ENCODE measurements at places on chromosomes 2 and 18. TPM values are rescaled to one million over a fixed set of nuclear protein-coding genes. Genes with fewer than 3 reads are reported as not detected.

GRCh38 chr2:28326881-28327505 is 65.7 kb upstream of the FOSL2 start:
- DNase-seq: peak; percentile 77

DNA sequence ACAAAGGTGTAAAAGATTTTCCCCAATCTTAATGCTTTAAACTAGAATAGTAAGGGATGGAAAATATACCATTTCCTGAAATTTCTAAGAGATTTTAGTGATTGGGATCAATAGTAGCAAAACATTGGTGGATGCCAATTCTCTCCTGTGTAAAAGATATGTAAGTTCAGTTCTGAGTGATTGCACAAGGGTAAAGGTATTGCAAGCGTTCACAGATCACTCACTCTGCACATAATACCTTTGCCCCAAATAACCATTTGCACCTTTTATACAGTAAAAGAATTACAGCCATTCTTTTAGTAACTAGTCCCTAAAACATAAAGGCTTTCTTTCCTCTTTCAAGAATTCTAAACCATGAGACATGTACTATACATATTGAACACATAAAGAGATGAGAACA is 13.0 kb upstream of the ZCCHC2 start:
- no peak for DNase-seq

- DNase-seq: peak; percentile 37
Observed at GRCh38 chr2:106575955-106576354, 88.8 kb downstream of the CD8B2 start.

- DNase-seq: no peak
Observed at GRCh38 chr18:45437366-45437765, 177.9 kb upstream of the SLC14A2 start.

The NEB gene
- 0.46 TPM for total RNA-seq

DNA sequence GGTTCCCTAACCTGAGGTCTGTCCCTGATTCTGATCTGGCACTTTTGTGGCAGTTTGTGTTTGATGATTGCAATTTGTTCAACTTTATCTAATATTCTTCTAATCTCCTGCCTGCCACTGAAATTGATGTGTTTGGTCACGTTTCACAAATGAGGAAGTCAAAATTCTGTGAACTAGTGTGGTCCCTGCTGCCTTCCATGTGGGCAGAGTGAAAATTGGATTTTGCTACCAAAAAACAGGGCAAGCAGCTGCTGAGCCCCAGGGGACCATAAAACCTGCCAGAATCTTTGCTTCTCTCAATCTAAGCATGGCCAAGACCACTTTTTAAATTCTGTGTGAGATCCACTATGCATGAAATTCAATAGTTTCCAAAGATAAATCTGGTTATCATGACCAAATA is 195.5 kb upstream of the CYRIA start:
- no peak for DNase-seq

GRCh38 chr2:10629819-10630532 is 59.8 kb downstream of the NOL10 start:
- no peak for DNase-seq

The TANC1 gene
- total RNA-seq: 39.2 TPM

DNA sequence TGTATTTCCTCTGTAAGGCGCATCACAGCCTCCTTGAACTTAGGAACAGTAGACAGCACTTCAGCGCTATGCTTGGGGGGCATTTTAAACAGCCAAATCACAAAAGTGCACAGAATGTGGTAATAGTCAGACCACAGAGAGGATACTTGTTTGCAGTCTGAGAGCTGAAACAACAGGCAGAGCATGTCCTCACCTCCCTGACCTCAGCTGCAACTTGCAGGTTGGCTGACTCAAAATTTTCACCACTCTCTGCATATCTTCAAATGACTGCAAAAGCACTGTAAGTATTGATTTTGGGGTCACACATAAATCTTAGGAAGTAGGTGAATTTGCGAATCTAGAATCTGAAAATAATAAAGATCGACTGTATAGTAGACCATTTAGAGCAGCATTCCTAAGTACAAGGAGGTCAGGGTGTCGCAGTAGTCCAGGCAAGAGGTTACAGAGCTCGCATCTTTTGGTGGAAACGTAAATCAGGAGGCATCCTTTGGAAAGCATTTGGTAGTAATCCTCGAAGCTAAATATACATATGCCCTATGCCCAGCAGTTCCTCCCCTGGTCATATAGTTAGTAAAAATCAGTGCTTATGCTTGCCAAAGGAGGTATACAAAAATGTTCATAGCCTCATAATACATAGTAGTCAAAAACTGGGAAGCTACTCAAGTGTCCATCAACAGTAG is 108.2 kb upstream of the MYCN start:
- no peak for DNase-seq

The HRH4 gene
- total RNA-seq: not detected

DNA sequence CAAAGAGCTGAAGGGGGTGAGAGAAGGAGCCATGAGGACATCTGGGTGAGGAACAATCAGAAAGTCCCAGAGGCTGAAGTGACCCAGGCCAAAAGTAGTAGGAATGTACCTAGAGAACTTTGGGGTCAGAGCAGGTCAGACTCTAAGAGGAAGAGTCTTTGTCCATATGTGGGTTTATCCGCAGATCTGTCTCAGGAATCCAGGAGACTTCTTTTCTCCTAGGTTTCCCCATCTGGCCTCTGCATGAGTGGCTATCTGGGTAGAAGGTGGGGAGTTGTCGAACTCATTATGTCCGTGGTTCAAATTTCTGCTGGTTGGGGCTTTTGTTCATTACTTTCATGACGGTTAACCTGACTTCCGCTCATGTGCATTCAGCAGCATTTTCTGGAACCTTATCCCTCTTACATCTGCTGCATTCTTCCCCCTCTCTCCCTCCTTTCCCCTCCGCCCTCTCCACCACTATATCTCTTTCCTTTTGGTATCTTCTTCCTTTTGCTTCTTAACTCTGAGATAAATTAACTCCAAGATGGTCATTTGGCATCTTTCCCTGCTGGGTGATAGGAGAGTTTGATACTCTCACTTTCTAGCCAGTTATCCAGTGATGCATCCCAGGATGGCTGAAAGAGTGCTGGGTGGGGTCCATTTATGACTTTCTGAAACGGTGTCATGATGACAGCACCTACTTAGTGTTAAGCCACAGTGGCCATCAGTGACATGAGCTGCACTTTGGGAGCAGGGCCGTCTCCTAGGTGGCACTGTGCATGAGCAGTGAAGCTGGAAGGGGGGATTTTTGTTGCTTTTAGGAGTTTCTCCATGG is 2.1 kb downstream of the LIPG start:
- DNase-seq: no peak

The SERPINB12 gene
- total RNA-seq: not detected

DNA sequence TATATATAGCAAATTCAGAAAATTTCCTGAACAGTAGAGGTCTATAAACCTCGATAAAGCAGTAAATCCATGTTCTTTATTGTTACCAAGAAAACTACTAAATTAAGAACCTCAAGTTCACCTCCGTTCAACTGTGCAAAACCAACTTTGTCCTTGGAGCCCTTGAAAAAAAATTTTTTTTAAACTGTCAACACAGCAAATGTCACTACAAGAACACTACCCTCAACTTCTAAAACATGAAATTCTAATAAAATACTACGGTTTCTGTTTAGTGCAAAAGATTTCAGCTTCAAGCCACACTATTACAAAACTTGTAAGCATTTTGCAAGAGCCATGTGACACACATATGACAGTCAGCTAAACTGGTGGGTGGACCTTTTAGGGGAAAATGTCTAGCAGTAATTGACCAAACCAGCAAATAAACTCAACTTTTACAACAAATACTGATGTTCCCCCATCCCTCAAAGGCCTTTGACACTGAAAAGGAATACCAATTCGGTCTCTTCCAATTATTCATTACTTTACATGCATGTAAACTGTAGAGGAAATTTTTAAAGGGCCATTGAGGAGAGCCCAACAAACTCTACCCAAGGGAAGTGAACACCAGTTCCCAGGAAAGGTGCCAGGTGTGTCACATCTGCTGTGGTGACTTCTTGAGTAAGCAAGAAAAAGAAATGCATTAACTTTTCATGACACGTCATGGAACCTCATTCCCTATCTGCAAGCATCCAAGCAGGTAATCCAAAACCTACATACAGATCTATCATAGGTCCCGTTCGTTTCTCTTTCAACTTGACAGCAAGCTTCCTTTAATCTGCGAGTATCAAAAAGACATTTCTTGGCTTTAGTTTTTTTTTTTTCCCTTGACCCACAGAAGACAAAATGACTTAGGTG is 1.4 kb downstream of the RAB1A start:
- DNase-seq: no peak

DNA sequence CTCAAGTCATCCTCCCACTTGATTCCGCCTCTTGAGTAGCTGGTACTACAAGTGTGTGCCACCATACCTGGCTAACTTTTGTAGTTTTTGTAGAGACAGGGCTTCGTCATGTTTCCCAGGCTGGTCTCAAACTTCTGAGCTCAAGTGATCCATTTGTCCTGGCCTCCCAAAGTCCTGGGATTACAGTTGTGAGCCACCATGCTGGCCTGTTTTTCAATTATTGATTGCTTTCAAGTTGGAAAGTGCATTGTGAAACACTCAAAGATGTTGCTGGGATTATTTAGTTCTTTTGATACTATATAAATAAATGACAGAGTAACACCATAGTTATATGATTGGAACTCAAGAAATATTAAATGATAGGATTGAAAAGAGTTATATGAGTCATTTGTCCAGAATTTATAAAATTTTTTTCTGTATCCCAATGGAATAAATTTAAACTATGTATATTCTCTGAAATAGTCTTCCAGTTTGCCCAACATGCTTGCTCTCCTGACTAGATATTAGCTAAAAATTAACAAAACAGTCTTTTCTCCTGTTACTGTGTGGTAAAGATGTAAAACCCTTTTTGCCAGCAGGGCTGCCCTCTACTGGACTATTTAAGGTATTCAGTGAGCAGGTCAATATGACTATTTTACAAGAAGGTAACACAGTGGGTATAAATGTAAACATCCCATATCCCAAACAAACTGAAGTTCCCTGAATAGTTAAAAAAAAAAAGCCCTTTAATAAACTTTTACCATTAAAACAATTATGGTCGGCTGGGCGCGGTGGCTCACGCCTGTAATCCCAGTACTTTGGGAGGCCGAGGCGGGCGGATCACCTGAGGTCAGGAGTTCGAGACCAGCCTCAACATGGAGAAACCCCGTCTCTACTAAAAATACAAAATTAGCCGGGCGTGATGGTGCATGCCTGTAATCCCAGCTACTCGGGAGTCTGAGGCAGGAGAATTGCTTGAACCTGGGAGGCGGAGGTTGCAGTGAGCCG is 42.7 kb downstream of the ACSL3 start:
- no peak for DNase-seq

GRCh38 chr2:24683408-24683807 is 109.8 kb downstream of the PTRHD1 start:
- no peak for DNase-seq

DNA sequence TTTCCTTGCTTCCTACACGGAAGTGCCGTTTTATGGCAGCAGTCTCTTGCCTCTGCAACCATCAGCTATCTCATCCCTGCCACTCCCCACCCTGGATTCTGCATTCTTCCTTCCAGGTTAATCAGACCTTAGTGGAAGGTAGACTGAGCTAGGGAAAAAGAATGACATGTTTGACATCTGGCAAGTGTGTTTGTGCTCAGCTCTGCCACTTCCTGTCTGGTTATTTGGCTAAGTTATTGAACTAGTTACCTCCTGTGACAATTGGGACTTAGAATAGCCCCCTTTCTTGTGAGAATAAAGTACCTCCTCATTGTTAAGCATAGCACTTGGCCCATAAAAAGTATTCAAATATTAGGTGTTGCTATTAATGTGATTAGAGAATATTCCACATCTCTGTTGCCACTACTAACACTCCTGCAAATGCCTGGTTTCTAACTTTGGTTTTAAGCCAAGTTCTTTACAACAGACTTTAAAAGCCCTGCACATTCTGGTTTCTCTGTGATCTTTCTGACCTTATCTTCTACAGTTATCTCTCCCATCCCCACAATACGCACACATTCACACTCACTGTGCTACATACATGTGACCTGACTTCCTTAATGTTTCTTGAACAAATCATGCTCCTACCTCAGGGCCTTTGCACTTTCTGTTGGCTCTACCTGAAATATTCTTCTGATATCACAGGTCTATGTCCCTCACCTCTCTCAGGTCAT is 10.8 kb upstream of the MAPRE2 start:
- DNase-seq: no peak

DNA sequence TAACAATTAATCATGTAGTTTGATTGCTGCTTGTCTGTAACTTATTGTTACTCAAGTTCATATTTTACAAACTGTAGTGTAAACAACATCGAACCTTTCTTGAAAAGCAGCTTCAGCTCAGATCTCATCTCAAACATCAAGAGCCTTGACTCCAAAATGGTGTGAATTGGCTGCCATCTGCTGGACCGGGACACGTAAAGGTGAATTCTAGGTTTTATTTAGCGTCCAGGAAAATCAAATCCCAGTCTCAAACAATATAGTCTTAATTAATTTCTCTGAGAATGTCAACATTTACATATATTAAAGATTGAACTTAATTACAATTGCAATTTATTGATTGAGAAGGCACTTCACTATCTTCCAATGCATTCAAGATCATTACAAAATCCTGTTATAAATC is 453.0 kb downstream of the GALR1 start:
- no peak for DNase-seq

DNA sequence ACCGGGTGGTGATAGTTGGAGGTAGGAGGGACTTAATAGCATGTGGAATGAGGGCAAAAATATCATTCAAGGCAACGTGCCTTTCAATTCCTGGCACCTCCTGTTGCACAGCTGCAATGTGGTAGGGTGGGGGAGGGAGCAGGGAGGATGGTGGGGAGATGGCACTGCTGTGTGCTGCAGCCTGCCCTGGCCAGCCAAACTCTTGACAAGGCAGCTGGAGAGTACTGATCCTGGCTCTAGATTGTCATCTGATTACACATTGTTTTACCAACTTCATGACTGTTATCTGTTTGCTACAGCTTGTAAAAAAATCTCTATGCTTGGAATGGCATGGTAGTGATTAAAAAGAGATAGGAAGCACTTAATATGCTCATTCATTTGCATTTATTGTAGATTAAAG is 47.7 kb downstream of the PLCL1 start:
- no peak for DNase-seq

The TRIM43 gene
- not detected for total RNA-seq

- DNase-seq: no peak
Observed at GRCh38 chr2:239742377-239742776, 282.8 kb downstream of the NDUFA10 start.

- no peak for DNase-seq
Observed at GRCh38 chr2:69073928-69074570, 61.1 kb downstream of the ANTXR1 start.

The SP5 gene
- not detected for total RNA-seq

The DYNAP gene
- total RNA-seq: not detected

- no peak for DNase-seq
Observed at GRCh38 chr2:66013456-66013855, 421.5 kb upstream of the MEIS1 start.

GRCh38 chr2:111072220-111072871 is 48.4 kb upstream of the BCL2L11 start:
- DNase-seq: no peak

GRCh38 chr2:166373951-166374350 is 1.8 kb downstream of the SCN9A start:
- DNase-seq: no peak

DNA sequence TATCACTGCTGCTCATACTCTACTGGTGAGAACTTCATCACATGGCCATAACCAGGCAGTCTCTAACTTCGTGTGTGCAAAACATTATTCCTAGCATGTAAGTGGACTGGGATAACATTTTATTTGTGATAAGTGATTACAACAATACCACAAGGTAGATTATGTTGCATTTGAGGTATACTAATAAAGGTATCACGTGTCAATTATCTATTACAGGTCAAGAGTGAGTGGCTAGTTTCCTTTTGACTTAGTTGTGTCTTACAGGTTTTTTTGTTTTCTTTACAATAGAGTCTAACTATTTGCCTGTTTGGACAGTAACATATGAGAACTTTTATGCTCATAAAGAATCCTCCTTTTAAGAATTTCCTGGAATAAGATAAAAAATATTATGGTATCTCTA is 67.2 kb upstream of the DSC1 start:
- no peak for DNase-seq
